ENCODE measurements at places on chromosomes 2 and 18.
A peak's percentile ranks its signal among the peaks of the same experiment; 100 is the strongest.

DNA sequence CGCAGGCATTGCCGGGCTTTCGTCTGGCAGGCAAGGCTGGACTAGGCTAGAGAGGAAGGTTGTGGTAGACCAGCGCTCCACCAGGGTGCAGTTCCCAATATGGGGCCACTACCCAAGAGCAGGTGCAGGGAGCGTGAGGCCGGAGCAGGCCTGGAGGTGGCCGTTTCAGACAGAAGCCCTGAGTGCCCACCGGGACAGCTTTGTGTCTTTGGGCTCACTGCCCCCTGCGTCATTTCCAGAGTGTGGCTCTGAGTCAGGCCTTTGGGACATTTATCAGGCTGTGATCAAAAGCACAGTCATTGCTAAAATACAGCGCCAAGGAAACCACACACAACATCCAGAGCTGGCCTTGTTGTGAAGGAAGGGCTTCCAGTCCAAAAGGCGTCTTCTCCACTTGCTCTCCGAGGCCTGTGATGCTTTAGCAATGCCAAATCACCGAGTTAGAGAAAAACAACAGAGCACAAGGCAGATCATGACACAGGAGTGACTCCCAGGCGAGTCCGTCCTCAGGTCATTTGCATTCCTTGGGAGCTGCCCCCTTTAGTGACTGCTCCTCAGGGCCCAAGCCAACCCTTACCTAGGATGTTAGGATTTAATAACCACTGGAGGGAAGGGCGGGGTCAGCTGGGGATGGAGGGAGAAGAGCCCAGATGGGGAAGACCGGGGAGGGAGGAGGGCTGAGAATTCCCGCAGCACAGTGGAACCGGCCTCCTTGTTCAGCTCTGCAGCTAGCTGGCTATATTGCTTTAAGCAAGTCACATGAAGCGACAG is 42.3 kb downstream of the RFX8 start:
- no peak for DNase-seq

DNA sequence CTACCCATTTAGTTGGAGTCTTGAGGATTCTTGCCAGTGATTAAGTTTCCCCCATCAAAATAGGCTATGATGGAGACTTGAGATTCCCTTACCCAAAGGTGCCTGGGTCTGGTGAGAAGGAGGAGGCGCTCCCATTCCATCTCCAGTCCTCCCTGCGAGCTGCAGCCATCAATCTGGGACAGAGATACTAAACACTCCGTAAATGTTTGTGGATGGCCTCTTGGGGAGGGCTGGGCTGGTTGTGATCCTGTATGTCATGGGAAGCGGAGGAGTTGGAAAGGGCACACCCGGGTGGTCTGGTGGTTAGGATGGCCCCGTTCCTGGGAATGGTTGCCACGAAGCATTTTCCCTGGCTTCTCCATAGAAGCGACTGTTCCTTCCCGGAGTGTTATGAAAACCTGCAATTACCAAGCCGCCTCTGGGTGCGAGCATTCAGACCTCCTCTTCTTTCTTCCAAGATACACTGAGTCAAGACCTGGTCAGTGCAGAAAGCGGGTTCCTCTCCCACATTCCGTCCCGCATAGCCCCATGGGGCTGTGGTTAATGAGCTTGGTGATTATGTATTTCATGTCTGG is 196.9 kb downstream of the CTIF start:
- DNase-seq, result no peak

DNA sequence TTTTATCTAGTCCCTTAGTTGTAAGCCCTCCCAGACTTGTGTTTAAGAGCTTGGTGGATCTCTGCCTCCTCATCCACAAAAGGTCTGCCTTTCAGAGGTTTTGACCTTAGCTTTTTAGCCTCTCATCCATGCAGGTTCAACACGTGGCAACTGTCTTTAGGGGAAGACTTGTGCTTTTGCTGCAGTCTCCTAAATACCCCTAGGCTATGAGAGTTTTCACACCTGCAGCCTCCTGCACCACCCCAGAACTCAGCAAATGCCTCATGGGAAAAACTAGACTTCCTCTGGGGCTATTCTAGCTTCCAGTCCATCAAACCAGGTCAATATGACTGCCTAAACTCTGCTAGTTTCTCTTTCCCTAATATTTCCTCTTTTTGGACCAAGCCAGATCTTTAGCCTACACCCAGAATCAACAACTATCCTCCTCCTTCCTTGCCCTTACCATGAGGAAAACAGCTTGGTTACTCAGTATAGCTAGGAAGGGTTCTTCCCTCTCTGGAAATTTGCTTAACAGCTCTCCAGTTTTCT is 132.3 kb upstream of the RIOK3 start:
- no peak for DNase-seq

- no peak for DNase-seq
Observed at GRCh38 chr2:61178603-61179545, 16.9 kb downstream of the C2orf74 start.

- DNase-seq, result peak; percentile 39
Observed at GRCh38 chr18:13431886-13432285, 213.3 kb downstream of the LDLRAD4 start.

DNA sequence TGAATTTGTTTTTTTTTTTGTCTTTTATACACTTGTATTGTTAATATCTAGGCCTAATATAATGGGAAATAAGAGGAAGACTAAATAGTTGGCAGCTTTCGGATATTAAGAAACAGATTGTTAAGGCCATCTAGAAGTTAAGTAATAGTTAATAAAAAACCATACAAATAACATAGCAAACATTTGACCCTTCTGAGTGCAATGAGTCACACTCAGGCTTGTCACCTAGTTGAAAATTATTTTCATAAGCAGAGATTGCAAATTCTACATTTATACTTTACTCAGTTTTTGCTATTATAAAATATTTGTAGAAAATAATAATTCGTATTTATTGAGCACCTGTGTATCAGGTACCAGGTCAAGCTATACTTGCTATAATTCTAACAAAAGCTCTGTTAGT is 2.4 kb downstream of the NUP35 start:
- DNase-seq, result no peak

DNA sequence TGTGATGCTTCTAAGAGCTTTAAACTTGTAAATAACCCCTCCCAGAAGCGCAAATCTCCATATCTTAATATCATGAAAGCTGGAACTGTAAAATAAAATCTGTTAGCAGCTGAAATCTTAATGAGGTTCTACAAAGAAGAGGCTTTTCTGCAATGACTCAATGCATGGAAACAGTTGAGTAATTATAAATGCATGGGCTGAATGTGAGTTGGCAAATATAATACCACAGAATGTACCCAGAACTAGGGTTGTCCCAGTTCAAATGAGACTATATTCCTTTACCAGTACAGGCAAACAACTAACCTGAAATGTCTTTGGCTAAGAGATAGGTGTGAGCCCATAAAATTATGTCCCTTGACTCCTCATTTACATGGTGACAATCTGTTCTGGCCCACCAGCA is 52.9 kb downstream of the SATB2 start:
- DNase-seq, result no peak

- DNase-seq, result no peak
Observed at GRCh38 chr18:50427896-50428295, 53.0 kb downstream of the SKA1 start.

- no peak for DNase-seq
Observed at GRCh38 chr2:109144271-109144670, 15.3 kb downstream of the SH3RF3 start.

DNA sequence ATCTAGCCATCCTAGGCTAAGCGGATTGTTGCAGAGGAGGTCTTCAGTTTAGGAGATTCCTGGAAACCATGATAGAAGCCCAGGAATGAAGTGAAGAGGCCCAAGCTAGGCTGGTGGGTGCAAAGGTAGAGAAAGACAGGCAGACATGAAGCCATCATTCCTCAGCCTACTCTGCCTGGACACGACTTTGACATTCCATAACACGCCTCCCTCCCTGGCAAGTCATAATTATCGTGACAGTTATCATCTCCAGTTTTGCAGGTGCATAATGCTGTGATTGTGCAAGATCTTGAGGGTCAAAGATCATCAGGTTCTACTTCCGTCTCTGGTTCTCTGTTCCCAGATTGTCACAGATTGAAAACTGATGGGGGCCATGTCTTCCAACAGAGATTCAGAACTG is 15.2 kb upstream of the FZD5 start:
- no peak for DNase-seq

DNA sequence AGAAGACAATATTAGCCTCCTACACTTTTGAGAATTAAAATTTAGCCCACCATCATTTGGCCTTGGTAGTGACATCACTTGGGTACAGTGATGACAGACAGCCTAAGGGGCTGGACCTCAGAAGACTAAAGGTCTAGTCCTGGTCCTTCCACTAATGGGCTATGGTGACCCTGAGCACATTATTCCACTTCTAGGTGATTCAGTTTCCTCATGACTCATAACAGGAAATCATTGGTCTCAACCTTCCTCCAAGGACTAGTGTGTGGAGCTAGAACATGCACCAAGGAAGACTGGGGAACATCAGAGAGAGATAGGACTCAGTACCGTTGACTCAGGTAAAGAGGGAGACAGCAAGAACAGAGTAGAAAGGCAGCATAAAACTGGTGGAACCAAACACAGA is 64.0 kb downstream of the TFCP2L1 start:
- no peak for DNase-seq

GRCh38 chr2:97713296-97714083 is at the start of gene ZAP70:
ZAP70 (plus strand) TSS chr2:97713576; CDS start chr2:97724037, 10,461 bp downstream.
- DNase-seq, result no peak

GRCh38 chr2:8586457-8587051 is 95.3 kb upstream of the ID2 start:
- DNase-seq, result peak; percentile 55

DNA sequence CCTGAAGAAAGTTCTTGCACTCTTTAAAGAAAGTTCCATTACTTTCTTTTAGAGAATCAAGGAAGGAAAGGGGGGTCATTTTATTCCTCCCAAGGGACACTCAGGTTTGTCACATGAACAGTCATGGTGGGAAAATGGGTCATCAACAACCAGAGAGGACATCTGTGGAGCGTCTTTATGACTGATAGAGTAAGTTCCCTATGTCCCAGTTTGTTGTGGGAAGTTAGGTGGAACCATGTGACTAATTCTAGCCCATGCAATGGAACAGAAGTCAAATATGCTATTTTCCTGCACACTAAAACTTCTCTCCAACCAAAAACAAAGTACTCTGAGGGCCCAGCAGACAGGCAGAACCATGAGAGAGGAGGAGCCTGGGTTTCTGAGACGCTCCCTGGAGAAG is 165.6 kb upstream of the SERTAD2 start:
- DNase-seq, result no peak

DNA sequence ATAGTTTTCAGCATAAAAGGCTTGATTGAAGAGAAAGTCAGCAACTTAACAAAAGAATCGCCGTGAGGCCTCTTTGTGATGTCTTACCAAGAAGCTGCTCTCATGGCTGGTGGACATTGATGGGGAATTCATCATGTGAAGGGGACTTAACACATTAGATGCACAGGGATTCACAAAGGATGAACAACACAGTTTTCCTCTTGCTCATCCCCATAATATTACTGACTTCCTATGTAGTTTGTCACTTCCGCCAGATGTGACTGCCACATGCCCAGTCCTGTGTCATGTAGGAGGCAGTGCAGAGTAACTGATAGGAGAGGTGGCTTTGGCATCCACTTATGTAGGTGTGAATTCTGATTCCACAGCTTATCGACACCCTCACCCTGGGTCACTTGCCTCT is 232.6 kb upstream of the LYPD1 start:
- DNase-seq, result no peak

GRCh38 chr2:127100251-127101047 is 6.5 kb downstream of the BIN1 start:
- DNase-seq, result no peak

- DNase-seq, result no peak
Observed at GRCh38 chr2:121435790-121436189, 94.9 kb upstream of the RNU4ATAC start.

- DNase-seq, result no peak
Observed at GRCh38 chr2:9030841-9031240, 27.4 kb upstream of the MBOAT2 start.

DNA sequence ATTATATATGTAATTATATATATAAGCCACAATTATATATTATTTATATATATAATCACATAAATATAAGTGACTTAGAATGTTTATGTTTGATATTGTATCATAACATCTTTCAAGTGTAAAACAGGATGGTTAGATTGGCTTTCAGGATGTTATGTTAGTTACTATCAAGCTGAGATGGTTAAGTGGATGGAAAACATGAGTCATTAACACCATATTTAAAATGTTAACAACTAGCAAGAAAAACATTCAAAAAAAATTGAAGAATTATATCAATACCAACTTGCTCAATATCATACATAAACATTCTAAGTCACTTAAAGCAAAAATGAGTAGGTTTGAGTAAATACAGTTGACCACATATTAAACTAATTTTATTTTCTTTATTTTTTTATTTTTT is 21.8 kb upstream of the RAB27B start:
- DNase-seq, result no peak

- no peak for DNase-seq
Observed at GRCh38 chr18:11674119-11674518, 14.9 kb upstream of the GNAL start.

GRCh38 chr2:155485141-155485842 is 786.8 kb downstream of the KCNJ3 start:
- DNase-seq, result no peak

DNA sequence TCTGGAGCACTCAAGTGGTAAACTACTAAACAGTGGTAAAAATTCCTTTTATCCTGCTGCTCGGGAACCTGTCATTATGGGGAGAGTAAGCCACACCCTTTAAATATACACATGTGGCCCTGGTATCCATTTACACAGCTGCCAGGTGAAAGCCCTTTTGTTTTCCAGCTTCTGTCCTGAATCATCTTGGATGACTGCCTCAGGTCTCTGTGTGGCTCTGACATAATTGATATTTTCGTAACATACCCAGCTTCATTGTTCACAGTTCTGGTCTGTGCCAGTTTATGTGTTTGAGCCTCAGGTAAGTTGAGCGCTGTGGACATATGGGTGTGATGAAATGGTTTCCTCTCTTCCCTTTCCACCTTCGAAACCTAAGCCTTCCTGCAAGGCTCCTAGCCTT is 15.7 kb upstream of the TTC39C start:
- DNase-seq, result no peak

DNA sequence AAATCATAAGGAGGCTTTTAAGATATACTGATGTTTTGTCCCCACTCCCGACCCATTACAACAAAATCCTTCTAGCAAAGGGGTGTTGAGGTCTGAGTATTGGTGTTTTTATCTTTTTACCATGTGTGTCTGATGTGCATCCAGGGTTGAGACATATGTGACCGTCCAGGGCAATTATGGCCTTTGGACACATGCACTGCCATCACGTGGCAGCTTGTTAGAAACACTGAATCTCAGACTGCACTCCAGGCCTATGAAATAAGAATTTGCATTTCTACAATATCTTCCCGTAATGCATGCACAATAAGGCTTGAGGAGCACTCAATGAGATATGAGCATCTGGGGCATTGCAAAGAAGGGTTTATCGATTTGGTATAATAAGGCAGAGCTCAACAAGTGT is 235.1 kb upstream of the ZNF804A start:
- DNase-seq, result no peak

GRCh38 chr2:190250421-190250820 is 69.2 kb downstream of the HIBCH start:
- DNase-seq, result no peak

All from ascending aorta (tissue), 2 donors.